ENCODE measurements at places on chromosomes 7 and 10.
A peak's percentile ranks its signal among the peaks of the same experiment; 100 is the strongest.

DNA sequence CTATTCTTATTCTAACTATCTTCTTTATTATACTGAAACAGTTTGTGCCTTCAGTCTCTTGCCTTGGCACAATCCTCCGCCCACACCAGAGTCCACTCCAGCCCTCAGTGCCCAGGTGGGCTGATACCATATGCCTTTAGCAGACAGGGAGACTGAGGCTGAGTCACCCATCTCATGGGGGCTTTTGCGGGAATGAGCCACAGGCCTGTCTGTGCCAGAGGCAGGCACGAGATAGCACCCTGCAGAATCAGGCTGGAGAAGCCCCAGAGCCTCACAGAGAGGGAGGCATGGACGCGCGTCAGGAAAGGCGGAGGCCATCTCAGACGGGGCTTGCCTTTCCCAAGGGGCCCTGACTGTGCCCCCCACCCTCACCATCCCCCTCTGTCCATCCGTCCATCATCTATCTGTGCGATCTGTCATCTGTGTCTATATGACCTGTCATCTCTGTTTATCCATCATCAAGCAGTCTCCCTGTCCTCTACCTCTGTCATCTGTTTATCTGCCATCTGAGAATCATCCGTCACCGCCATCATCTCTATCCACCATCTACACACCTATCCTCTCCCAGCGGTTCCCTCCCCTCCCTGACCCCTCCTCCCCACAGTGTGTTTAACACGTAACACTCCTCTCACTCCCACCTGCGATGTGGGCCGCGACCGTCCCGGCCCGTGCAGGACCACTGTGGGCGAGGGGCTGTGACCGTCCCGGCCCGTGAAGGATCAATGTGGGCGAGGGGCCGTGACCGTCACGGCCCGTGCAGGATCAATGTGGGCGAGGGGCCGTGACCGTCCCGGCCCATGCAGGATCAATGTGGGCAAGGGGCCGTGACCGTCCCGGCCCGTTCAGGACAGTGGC, 7.3 kb upstream of the ADAP1 start:
- DNase-seq: no peak

GRCh38 chr10:24215196-24215595, 6.3 kb downstream of the KIAA1217 start:
- DNase-seq: no peak

- DNase-seq: no peak
Measured at GRCh38 chr7:129041142-129042085, 13.5 kb downstream of the TNPO3 start.

- no peak for DNase-seq
Measured at GRCh38 chr7:75878312-75878768, 494 bp upstream of the RHBDD2 start.

DNA sequence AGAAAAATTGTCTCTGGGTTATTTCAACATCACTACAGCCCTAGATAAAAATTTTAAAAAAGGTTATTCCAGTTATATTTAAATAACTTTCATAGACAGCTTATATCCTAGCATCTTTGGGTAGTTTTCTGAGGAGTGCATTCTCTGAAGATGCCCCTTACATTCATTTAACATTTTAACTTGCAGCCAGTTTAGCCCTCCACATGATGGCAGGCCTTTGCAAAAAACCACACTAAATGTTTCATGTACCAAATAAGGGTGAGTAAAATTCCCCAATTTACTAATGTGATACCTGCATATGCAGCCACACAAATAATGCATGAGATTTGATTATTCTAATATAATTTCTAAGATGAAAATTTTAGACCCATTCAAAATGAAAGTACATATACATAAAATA, 108.4 kb upstream of the ZWINT start:
- DNase-seq: no peak

GRCh38 chr7:133070562-133070961, 11.3 kb downstream of the CHCHD3 start:
- no peak for DNase-seq

GRCh38 chr7:139842401-139843210, 13.5 kb downstream of the TBXAS1 start:
- peak; percentile 6 for DNase-seq

DNA sequence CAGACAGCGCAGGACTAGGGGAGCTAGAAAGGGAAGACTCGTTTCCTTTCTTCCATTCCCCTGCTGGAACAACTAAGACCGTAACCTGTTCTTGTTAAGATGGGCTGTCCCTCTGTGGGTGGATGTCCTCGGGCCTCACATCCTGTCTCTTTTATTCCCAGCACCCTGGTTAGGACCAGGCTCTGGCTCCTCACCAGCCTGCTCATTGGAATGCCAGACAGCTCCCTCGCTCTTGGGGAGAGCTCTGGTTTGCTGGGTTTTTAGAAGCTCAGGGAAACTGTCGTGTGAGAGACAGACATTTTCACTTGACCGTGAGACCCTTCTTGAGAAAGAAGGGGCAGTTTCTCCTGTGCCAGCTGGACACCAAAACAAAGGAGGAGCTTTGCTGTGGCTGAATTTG, 58.1 kb upstream of the HABP2 start:
- DNase-seq: no peak

DNA sequence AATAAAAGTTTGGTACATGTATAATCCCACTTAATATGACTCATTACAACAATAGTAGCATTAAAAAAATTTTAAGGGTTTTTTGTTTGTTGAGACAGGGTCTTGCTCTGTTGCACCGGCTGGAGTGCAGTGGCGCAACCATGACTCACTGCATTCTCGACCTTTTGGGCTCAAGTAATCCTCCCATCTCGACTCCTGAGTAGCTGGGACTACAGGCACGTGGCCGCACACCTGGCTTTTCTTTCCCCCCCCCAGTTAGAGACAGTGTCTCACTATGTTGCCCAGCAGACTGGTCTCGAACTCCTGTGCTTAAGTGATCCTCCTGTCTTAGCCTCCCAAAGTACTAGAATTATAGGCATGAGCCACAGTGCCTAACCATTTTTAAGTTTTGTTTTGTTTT, 40.7 kb downstream of the KMT2C start:
- no peak for DNase-seq

DNA sequence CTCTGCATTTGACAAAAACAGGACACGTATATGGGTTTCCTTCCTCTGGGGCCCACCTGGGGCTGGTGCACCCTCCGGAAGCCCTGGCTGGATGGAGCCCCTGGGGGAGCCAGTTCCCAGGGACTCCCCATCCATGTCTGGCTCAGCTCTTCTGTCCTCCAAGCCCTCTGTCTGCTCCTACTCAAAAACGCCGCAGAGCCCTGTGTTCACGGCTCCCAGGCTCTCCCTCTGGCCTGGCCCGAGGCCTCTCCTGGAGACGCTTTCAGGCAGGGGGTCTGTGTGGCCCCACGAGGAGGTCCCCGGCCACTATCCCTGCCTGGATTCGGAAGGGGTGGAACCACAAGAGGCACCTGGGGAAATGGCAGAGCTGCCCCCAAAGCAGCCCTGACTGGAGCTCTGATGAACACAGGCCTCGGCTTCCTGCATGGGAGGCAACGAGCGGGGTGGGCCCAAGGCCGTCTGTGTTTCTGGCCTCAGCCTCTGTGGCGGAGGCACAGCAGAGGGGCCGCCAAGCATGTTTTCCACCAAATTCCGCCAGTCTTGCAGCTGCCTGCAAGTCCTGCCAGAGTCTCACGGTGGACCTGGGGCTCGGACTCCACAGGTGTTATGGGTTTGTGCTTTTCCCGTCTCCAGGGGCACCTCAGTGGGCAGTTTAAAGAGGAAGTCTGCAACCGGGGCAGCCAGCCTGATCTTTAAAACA, 22.6 kb upstream of the INPP5A start:
- no peak for DNase-seq

- DNase-seq: no peak
Measured at GRCh38 chr10:36202881-36203280, 560.8 kb upstream of the FZD8 start.

DNA sequence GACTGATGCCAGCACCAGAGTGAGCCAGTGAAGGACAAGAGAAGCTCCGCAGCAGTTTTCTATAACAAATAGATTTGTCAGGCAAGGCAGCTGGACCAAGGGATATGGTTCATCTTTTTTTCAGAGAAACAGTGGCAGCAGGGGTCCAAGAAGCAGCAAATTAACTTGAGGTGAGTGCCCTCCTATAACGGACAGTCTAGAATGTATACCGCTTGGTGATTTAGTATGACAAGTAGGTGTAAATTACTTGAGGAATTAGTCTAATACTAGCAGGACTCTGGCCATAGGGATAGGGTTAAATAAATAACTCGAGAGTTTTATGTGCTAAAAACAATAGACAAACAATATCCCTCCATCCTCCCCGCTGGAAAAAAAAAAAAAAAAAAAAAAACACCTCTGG, 153.0 kb upstream of the WNT16 start:
- no peak for DNase-seq

DNA sequence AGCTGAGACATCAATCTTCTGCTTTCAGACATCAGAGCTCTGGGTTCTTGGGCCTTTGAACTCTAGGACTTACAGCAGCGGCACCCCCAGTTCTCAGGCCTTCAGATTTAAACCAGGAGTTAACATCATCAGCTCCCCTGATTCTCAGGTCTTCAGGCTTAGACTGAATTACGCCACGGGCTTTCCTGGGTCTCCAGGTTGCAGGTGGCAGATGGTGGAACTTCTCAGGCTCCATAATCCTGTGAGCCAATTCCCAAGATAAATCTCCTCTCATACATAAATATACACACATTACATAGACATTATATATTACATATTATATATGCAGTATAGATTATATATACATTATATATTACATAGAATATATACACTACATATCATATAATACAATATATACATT, 408.9 kb upstream of the AUTS2 start:
- DNase-seq: no peak

DNA sequence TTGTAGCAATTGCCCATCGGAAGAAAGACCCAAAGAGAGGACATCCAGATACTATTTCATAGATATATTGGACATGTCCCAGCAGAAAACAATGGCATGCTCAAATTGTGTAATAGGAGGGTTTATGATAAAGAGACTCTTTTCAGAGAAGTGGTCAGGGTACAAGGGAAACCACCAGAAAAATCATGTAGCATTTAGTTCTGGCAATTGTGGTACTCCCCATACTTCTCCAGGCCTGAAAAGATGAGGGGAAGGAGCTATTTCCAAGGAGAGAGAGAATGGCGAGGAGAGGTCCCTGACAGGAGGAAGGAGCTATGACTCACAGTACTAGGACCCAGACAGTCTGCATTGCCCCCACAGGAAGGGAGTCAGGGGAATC, 68.4 kb upstream of the ADO start:
- DNase-seq: no peak

All from NCI-H748 treated with DMSO at 0.1 percent for 48 hours (cell line).